ENCODE measurements at places on chromosomes 4 and X.

DNA sequence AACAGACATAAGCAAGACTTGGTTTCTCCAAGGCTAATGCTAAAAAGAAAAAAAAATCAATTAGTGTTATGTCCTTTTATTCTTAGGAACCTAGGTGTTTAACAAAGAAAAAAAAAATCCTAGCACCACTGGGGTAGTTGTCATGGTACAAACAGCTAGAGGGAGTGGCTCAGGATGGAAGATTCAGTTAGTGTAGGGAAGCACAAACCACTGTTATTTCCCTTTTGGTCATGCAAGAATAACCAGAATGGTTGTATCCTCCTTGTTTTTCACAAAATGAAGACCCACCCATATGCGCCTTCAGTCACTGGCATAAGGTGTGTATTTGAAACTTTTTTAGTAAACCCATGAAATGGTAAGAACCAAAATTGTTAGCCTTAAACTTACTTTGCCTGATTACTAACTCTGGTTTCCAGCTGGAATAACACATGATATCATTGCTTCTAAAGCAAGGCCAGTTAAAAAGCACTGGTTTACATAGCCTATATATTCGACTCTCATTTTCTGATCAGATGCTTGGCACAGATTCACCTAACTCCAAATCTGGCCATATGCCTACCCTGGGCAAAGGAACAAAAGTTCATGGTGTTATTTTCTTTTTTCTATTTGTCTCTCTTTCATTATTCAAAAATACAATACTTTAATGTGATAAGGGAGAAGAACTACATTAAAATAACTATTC, 132.6 kb downstream of the SCFD2 start:
- DNase-seq, result no peak

GRCh38 chr4:85600501-85600900, 125.6 kb downstream of the ARHGAP24 start:
- no peak for DNase-seq

DNA sequence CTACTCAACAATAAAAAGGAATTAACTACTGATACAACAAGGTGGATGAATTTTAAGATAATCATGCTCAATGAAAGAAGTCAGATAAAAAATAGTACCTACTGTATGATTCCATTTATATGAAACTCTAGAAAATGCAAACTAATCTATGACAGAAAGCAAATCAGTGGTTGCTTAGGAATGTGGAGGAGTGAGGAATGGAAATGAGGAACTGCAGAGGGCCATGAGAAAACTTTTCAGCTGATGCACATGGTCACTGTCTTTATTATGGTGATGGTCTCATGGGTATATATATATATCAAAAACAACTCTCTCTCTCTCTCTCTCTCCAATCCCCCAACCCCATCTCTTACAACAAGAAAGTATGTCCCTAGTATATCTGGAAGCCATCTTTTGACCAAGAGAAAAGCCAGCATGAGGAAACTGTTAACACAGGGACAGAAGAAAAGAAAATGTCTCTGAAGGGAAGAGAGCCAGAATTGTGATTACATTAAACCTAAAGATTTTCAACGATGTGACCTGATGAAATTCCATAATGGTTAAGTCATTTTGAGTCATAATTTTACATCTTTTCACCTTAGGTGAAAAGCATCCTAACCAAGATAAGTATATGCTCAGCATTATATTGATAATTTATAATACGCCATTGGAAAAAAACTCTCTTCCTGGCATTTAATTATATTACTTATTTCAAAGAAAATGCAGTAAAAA, 8.5 kb upstream of the NFKB1 start:
- no peak for DNase-seq

- no peak for DNase-seq
These were observed 83.2 kb upstream of the FAT1 start for GRCh38 chr4:186806679-186807421.

DNA sequence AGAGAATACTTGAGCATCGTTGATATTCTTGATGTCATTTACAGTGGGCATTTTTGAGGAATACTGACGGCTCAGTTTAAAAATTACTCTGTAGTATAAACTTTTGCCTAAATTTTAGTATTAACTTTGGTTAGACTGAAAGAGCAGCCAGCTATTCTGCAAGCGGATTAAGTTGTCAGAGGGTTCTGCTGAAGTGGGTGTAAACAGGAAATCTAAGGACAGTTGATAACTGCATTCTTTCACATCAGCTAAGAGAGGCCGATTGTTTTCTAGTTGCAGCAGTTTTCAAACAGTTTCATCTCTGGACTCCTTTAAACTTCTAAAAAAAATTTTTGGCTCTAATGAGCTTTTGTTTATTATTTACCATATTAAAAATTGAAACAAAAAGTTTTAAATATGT, 149.6 kb downstream of the RAPGEF2 start:
- no peak for DNase-seq

GRCh38 chrX:19870710-19871490, 16.5 kb downstream of the SH3KBP1 start:
- DNase-seq, result no peak

DNA sequence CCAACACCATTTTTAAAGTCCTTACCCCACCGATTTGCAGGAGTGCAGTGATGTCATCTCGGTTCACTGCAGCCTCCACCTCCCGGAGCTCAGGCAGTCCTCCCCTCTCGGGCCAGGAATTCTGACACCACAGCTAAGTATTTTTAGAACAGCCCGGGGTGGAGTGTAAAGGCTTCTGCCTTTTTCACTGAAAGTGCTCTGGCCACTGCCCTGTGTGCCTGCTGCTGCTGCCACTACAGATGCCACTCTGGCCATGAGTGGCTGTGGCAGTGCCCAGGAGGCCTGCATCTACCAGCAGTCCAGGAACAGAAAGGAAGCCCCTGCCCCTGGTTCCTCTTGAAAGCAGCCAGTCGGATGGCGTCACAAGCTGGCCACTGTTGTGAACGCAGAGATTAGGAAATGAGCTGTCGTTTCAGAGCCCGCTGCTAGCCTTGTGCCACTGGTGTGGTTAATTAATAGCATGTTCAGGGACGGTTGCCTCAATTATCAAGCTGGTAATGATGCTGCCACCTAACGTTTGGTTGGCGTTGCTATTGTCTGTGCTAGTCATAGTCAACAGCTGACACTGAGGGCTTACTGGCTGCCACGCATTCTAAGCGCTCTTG, 23.6 kb upstream of the TBC1D14 start:
- peak; percentile 45 for DNase-seq
